ENCODE measurements at places on chromosomes 1 and 21.

DNA sequence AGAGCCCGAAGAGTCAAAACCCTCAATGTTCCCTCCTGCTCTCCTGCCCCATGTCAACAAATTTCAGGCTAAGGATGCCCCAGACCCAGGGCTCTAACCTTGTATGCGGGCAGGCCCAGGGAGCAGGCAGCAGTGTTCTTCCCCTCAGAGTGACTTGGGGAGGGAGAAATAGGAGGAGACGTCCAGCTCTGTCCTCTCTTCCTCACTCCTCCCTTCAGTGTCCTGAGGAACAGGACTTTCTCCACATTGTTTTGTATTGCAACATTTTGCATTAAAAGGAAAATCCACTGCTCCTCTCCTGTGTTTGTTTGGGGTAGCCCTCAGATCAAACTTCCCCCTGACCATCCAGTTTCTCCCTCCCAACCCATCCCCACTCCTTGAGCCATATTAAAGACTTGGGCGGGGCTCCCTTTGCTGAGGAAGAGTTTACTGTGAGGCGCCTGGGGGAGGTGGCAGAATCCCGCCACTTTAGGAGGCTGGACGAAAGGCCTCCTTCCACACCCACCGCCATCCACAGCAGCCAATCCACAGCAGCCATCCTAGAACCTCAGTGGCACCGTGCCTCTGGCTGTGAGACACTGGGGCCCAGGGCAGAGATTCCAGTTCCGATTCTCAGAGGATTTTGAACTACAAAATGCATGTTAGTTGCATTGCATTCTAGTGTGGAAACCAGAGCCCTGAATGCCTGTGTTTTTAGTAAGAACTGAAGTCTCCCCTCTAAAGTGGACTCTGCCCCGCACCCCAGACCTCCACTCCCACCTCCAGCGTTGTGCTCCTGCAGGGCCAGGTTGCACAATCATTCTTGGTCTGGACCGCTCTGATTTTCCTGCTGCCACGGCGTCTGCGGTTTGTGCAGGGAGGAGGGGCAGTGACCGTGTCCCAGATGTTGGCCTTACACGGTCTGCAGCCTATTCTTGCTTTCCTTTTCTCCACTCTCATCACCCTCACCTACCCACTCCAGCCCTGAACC lies 3.0 kb downstream of the OLFML3 start:
- DNase-seq, result no peak

- no peak for DNase-seq
These were observed 15.2 kb upstream of the PEX19 start for GRCh38 chr1:160300173-160300572.

DNA sequence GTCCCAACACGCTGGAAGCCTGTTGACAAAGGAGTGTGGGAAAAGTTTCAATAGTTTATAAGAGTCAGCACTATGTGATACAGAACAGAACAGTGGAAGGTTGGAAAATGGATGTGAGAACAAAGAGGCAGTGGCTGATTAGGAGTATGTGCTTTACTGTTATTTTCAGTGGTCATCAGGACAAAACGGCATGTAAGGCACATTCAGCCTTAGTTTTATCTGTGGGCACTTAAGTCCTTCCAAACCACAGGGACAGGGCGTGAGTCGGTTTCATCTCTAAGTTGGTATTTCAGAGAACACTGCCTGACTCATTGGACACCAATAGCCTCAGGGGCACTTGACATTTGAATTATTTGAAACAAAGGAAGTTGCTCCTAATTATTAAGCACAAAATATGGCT lies 306.9 kb downstream of the ASTN1 start:
- no peak for DNase-seq

DNA sequence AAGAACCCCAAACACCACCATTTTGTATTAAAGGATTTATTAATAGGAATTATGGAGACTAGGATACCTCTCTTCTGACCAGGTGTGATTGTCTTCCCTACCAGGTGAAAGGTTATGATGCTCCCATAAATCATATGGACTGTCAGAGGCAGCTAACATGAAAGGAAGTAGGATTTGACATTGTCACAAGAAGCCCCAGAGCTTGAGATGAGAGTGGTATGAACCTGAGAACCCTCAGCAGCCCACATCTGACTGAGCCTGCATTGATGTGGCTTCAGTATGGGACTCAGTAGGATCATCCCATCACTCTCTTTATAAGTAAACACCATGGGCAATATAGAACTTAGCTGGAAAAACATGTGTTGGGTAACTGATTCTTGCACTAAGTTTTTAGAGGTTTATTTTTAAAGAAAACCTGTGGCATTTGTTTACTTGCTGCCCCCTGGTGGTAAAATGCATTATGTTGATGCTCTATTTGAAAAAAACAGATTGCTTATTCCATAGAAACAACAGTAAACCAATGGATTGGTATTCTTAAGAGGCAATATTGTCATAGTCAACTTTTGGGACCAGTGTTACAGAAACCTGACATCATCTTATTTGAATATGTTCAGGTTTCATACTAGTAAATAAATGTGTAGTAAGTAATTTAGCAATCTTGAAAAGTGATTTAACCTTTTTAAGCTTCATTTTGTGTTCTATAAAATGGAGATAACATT lies 16.6 kb upstream of the CACYBP start:
- peak; percentile 28 for DNase-seq

- no peak for DNase-seq
These were observed 739.6 kb upstream of the CXADR start for GRCh38 chr21:16773206-16773605.

GRCh38 chr1:156490401-156491032 lies 10.1 kb downstream of the MEF2D start:
- peak; percentile 53 for DNase-seq

GRCh38 chr1:203166192-203166940 lies 9.3 kb downstream of the MYBPH start:
- DNase-seq, result no peak

- DNase-seq, result no peak
These were observed 121.8 kb upstream of the ERRFI1 start for GRCh38 chr1:8147956-8148355.

GRCh38 chr1:214546886-214547641 lies 4.3 kb downstream of the PTPN14 start:
- DNase-seq, result no peak

DNA sequence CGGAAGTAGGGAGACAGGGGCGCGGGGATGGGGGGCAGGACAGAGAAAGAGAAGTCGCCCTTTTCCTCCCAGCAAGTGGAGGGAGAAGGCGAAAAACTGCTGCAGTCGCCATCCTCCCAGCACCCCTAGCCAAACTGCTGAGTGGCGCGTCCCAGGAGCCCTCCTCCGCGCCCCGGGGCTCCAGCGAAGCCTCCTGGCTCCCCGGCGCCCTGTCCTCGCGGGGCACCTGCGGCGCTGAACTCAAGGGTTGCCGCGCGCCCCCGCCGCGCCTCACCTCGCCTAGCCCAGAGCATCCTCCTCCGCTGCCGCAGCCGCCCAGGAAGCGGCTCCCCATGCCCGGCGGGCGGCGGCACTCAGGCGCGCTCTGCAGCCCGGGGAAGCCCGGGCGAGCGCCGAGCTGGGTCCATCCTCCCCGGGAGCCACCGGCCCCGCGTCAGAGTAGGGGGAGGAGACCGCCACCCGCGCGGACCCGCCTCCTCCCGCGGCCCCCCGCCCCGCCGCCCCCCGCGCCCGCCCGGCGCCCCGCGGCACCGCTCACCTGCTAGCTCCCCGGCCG lies at the start of gene DAB1:
Gene DAB1 (minus strand): TSS at position 405 of the 556 bp plus-strand sequence. CDS start 133,030 bp downstream, outside the sequence.
- peak; percentile 60 for DNase-seq

GRCh38 chr1:149927563-149928400 lies at the start of gene SF3B4:
Gene SF3B4 (minus strand): TSS chr1:149927803. CDS start chr1:149927759, 44 bp downstream.
- peak; percentile 95 for DNase-seq

DNA sequence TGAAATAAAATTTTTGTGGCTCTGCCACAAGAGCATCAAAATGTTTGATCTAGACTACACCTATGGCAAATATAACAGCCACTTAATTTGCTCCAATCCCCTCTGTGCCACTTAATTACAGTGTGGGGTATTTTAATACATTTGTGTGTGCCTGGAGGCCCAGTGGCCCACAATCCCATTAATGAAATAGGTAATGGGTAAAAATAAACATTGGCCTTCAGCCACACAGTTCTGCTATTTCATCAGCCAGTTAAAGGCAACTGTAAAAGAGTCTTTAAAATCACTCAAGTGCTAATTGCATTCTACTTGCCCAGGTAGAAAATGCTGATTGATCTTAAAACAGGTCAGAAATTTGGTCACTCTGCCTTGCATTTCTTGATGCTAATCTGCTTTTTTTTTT lies 151.6 kb upstream of the UBE2U start:
- no peak for DNase-seq

DNA sequence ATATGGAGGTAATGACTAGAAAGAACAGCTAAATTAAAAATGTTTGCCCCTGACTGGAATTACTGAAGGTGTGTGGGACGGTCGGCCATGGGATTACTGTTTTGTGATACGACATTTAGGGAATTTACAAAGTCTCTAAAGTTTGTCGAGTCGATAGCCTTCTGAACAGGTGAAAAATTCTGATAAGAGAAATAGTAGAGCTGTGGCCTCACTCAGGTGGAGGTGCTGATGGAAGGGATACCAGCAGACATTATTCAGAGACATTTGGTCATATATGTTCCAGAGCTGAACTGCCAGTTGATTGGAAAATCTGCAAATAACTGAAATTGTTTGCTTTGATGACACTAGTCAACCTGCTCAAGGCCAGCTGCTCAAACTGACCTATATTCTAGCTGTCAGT lies 71.1 kb downstream of the ADCY10 start:
- no peak for DNase-seq

DNA sequence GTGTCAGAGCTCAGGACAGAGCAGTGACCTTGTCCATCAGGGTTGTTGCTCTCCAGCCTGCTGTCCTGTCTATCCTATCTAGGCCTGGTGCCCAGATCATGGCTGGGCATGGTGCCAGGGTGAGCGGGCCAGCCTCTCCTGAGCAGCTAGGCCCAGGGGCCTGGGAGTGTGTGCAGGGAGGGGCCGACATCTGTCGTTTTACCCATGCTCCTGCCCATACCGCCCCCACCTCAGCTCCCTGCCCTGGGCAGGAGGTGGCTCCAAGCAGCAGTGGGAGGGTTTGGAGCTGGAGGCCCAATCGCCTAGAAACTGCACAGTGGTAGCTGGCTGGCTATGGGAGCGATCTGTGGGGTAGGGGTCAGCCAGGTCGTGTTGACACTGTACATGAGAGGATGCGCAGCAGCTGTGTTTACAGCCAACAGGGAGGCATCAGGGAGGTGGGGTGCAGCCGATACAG lies 6.5 kb downstream of the INSRR start:
- peak; percentile 63 for DNase-seq

DNA sequence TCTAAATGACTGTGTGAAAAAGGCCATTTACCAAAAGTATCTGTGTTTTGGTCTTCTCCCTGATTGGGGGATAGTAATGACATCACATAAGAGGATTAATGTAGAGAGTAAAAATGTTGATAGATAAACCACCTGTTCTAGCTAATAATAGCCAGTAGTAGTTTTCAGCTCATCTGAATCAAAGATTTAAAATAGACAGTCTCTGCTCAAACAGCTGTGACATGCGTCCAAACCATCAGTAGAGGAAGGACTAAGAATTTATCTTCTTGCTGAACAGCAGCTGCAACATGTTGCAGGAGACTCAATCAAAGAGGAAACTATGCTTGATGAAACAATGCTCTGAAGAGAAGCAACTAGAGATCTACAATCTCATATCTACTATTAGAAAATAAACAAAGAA lies 21.4 kb downstream of the TMPRSS15 start:
- DNase-seq, result no peak

GRCh38 chr1:229397762-229398161 lies 36.1 kb downstream of the ACTA1 start:
- DNase-seq, result no peak

DNA sequence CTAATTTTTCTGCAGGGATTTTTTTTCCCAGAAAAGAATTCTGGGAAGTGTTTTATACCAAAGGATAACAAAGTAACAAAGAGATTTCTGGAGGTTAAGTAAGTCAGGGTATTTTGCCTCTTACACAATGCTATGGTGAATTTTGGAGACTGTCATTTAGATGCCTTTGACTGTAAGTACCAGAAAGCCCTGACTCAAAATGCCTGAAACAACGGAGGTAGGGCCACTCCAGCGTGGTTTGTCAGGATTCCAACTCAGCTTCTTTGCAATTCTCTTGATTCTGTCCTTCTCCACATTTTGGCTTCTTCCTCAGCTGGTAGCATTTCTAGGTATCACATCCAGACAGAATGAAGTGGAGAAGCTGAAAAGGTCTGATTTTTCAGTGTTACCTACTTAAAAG lies 106.5 kb downstream of the UCHL5 start:
- DNase-seq, result no peak

- no peak for DNase-seq
These were observed 34.2 kb upstream of the COX20 start for GRCh38 chr1:244801246-244801645.

DNA sequence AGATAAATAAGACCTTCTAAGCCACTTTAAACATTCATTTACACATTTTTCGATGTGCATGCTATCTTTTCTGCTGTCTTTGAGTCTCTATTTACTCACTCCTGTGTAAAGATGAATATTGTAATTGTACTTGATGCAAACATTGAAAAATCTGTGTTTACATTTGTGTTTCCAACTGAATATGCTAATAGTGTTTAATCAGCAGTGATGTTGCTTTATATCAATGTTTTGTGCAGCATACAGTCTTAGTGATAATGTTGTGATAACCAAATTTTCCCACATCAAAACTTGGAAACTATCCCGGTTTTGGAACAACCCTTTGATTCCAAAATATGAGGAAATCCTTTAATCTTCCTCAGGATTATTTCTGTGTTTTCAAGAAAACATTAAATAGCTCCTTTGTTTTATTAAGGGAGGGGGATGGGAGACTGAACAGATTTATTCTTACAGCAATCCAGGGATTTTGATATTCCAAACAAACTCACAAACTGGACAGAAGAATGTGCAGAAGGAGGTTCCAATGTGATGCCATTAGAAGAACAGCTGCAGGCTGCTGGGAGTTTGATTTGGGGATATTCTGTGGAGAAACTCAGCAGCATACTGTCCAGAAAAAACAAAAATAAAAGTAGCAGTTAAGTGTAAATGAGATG lies 248.0 kb downstream of the S1PR1 start:
- no peak for DNase-seq

DNA sequence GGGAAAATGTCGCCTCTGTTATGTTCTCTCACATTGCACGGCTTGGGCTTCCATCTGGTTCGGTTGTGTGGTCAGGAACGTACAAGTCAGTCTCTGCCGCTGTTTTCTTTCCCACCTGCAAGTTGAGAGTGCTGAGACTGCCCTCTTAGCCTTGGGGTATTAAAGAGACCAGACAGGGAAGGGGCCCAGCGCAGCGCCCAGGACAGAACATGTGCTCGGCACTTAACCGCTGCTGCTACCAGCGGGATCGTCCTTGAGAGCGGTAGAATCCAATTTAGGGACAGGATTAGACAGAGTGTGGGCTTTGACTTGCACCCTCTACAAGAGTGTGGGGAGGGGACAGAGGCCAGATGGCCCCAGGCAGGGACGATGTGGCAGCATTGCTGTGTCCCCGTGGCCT lies 17.7 kb upstream of the AGPAT3 start:
- DNase-seq, result no peak

Measured in nephron progenitor cell (in vitro differentiated cells).